Lung (tissue), 17 donors: ENCODE measurements at places on chromosomes 4 and X. TPM values are rescaled to one million over a fixed set of nuclear protein-coding genes. Genes with fewer than 3 reads are reported as not detected.
A peak's percentile ranks its signal among the peaks of the same experiment; 100 is the strongest.

UCP1 gene
- 0.34 TPM for total RNA-seq

SLC6A14 gene
- total RNA-seq = 38.0 TPM

BEND2 gene
- total RNA-seq = not detected

PDGFRA gene
- total RNA-seq = 151 TPM

EMD gene
- 66.9 TPM for total RNA-seq

BTK gene
- total RNA-seq = 15.5 TPM

STK32B gene
- 2.2 TPM for total RNA-seq

XAGE1B gene
- 1.5 TPM for total RNA-seq

- no peak overlapping the region for H3K27ac ChIP-seq
- DNase-seq = no peak
- no peaks in the 10 kb centered on the region for H3K36me3 ChIP-seq
- H3K4me1 ChIP-seq = no peaks in the 10 kb centered on the region
- no peak overlapping the region for H3K4me3 ChIP-seq
Observed at GRCh38 chr4:128951316-128951715, 141.8 kb downstream of the JADE1 start.

GRCh38 chrX:4690521-4690920, 977.1 kb upstream of the PRKX start:
- H3K27me3 ChIP-seq = no peaks in the 10 kb centered on the region
- H3K27ac ChIP-seq = no peak overlapping the region
- no peak overlapping the region for H3K4me3 ChIP-seq
- DNase-seq = no peak
- H3K36me3 ChIP-seq = no peaks in the 10 kb centered on the region

DNA sequence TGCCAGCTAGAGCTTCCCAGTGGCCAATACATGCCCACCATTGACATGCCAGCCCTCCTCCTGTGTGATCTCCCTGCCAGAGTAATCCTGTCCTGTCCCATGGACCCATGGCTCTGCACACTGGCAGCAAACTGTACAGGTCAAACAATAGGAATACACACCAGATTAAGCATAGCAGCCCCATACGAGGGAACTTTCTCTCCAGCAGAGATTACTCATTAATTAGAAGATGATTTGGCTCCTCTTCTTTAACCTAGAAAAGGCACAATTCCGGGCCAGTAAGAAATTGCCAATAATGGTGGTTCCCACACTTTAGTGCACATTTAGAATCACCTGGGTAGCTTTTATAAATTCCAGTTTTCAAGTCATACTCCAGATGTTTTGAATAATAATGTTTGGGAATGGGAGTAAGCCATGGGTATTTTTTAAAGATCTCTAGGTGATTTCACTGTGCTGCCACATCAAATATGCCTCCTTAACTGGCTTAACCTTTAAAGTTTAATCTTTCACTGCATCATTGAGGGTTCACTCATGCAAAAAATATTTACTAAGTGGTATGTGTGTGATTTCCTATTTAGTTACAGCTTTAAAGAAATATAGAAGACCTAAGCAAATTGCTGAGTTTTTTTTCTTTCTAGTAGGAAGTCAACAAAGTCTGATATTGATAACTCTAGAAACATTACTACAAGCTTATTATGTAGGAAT, 277.6 kb upstream of the NWD2 start:
- no peak overlapping the region for H3K27ac ChIP-seq
- H3K36me3 ChIP-seq = no peaks in the 10 kb centered on the region
- H3K27me3 ChIP-seq = no peaks in the 10 kb centered on the region
- H3K4me3 ChIP-seq = no peak overlapping the region

- H3K4me3 ChIP-seq = no peak overlapping the region
- no peak for DNase-seq
- peaks cover 4% of the 10 kb centered on the region for H3K4me1 ChIP-seq
Observed at GRCh38 chr4:3221184-3221494, 27.8 kb upstream of the MSANTD1 start.

DNA sequence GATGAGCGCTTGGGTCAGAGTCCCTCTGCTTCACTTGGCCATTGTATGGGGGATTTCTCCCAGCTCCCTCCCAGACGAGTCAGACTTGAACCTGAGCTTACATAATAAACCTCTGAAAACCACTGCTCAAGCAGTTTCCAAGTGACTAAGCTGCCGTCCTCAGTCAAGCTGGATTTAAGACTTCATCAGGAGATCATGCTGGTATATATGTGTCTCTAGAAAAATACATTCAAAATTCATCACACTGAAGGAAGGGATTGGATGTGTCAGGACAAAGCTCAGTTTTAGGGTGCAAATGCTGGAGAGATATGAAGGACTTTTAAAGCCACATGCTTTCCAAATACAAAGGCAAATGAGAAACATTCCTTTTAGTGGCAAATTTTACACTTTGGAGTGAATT, 114.3 kb downstream of the QDPR start:
- no peak for DNase-seq
- no peaks in the 10 kb centered on the region for H3K4me1 ChIP-seq
- H3K36me3 ChIP-seq = no peaks in the 10 kb centered on the region
- H3K4me3 ChIP-seq = no peak overlapping the region

- H3K4me1 ChIP-seq = no peaks in the 10 kb centered on the region
- no peak overlapping the region for H3K4me3 ChIP-seq
- no peak overlapping the region for H3K27ac ChIP-seq
- no peaks in the 10 kb centered on the region for H3K27me3 ChIP-seq
- no peak for DNase-seq
- no peaks in the 10 kb centered on the region for H3K36me3 ChIP-seq
Observed at GRCh38 chrX:46228389-46228788, 316.8 kb downstream of the ZNF674 start.

GRCh38 chr4:21625447-21625846, 323.1 kb downstream of the KCNIP4 start:
- H3K4me3 ChIP-seq = no peak overlapping the region
- H3K27me3 ChIP-seq = no peaks in the 10 kb centered on the region
- H3K4me1 ChIP-seq = no peaks in the 10 kb centered on the region
- H3K36me3 ChIP-seq = no peaks in the 10 kb centered on the region
- no peak overlapping the region for H3K27ac ChIP-seq

GRCh38 chr4:140065393-140065792, 88.6 kb downstream of the MAML3 start:
- DNase-seq = no peak
- no peak overlapping the region for H3K4me3 ChIP-seq

DNA sequence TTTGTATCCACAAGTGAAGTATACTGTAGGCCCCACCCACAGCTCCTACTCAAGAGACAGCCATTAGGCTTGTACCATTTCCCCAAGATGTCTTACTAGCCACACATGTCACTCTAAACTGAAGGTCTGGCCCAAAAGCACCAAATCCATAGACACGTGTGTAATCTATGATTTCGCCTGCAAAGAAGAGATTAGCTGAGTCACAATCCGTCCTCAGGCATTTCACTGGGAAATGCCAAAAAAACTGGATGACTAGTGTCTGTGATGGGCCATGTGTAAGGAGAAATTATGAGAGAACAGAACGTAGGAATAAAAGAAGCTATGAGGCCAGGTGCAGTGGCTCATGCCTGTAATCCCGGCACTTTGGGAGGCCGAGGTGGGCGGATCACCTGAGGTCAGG, 21.9 kb upstream of the RP2 start:
- no peak overlapping the region for H3K4me3 ChIP-seq
- H3K36me3 ChIP-seq = no peaks in the 10 kb centered on the region
- no peaks in the 10 kb centered on the region for H3K4me1 ChIP-seq

DNA sequence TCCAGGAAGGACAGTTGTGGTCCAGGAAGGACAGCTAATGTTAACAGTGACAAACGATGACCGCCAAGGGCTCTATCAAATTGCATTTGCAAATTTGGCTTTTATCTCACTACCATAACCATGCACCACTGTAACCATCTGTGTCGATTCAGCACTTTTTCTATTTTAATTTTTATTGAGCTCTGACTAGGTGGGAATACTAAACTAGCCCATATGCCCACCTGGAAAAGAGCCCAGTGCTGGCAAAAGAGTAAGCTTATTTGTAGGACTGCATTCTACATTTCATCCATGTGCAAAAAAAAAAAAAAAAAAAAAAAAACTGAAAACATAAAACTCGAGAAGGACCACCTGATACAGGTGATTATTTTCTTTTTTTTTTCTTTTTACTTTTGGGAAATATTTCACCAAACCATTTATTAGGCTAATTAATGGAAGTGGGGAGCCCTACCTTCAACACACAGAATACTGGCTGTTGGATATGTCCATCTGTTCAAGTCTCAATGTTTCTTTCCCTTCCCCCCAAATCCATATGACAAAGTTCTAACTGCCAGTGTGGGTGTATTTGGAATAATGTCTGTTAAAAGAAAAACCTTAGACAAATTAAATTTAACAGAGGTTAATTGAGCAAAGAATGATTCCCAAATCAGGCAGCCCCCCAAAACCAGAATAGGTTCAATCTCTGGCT, 99.5 kb upstream of the MXRA5 start:
- H3K4me1 ChIP-seq = no peaks in the 10 kb centered on the region
- DNase-seq = no peak
- no peak overlapping the region for H3K27ac ChIP-seq
- no peaks in the 10 kb centered on the region for H3K36me3 ChIP-seq
- no peak overlapping the region for H3K4me3 ChIP-seq

- H3K27ac ChIP-seq = no peak overlapping the region
- H3K36me3 ChIP-seq = no peaks in the 10 kb centered on the region
- no peak for DNase-seq
Observed at GRCh38 chrX:70960730-70961129, 29.8 kb upstream of the SLC7A3 start.

DNA sequence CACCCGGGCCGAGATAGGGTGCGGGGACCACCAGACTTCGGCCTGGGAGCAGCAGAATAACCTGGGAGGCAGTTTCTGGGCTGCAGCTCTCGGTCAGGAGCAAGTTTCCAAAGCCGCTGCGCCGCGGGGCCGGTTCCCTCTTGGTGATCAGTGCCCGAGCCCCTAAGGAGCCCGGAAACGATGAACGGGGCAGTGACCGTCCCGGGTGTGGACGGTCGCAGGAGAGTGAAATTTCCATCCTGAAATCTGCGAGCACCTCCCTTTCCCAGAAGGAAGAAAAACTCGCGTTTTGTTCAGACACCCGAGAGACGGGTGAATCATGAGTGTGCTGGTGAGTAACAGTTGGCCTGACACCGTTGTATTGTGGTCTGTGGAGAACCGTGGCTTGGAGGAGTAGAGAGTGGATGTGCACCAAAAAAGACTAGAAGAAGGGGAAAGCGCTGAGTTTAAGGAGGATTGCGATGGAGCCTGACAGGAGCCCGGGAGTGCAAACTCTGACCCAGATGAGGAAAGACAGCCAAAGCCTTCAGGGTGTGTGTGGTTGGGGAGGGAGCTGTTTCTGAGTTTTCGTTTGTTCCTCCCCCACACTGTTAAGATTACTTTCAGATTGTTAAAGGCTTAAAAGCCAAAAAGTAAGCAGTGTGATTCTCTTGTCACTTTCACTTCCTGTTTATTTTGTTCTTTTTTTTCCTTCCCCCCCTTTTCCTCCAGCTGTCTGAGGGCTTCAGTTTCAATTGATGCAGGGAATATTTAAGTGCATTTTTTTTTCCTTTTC, 828 bp downstream of the MCUB start:
- H3K4me1 ChIP-seq = peaks cover 1% of the 10 kb centered on the region
- H3K36me3 ChIP-seq = no peaks in the 10 kb centered on the region
- H3K27me3 ChIP-seq = no peaks in the 10 kb centered on the region
- peak overlapping the region; percentile 79 for H3K27ac ChIP-seq
- peak; percentile 37 for DNase-seq

DNA sequence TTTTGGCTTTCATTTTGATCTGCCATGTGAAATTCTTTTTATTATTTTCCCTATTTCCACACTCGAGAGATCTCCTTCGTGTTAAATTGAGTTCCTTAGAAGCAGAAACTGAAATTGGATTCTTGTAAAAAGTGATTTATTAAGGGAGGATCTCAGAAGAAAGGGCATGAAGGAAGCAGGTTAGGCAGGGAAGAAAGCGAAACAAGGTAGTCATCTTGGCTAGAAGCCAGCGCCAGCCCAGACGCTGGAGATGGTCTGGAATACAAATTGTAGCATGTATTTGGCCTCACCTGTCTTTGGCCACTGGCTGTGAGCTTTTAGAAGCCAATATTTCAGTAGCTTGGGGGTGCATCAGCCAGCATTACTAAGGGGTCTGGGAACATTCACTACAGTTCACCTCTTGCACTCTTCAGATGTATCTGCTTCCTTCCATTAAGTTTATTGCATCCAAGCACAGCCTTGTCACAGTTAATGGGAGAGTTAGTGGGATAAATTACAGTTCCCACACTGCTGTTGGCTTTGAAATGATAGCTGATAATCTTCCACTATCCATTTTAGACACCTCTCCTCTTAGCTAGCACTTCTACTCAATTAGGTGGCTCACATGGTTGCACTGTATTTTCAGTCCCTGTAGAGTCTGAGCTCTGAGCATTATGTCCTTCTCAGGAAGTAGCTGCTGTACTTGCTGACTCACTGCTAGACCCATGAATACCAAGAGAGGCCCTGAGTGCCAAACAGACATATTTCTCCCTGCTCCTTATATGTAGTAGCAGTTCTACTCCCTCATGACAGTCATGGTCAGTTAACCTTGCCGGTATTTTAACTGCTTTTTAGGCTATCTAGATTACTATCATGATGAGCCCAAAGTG, 14.6 kb downstream of the GRXCR1 start:
- H3K4me3 ChIP-seq = no peak overlapping the region
- H3K36me3 ChIP-seq = no peaks in the 10 kb centered on the region
- H3K27ac ChIP-seq = no peak overlapping the region
- H3K4me1 ChIP-seq = no peaks in the 10 kb centered on the region
- no peak for DNase-seq

- H3K4me3 ChIP-seq = peak overlapping the region; percentile 69
- peaks cover 2% of the 10 kb centered on the region for H3K36me3 ChIP-seq
- peak overlapping the region; percentile 66 for H3K27ac ChIP-seq
- H3K27me3 ChIP-seq = no peaks in the 10 kb centered on the region
Observed at GRCh38 chr4:165328101-165328425, 594 bp downstream of the MSMO1 start.

GRCh38 chrX:64291123-64291522, 60.7 kb upstream of the ASB12 start:
- H3K4me3 ChIP-seq = no peak overlapping the region
- no peak for DNase-seq
- H3K27me3 ChIP-seq = no peaks in the 10 kb centered on the region
- no peak overlapping the region for H3K27ac ChIP-seq
- no peaks in the 10 kb centered on the region for H3K4me1 ChIP-seq

GRCh38 chr4:89268679-89269078, 38.9 kb downstream of the GPRIN3 start:
- no peak for DNase-seq
- no peaks in the 10 kb centered on the region for H3K27me3 ChIP-seq
- no peaks in the 10 kb centered on the region for H3K36me3 ChIP-seq

DNA sequence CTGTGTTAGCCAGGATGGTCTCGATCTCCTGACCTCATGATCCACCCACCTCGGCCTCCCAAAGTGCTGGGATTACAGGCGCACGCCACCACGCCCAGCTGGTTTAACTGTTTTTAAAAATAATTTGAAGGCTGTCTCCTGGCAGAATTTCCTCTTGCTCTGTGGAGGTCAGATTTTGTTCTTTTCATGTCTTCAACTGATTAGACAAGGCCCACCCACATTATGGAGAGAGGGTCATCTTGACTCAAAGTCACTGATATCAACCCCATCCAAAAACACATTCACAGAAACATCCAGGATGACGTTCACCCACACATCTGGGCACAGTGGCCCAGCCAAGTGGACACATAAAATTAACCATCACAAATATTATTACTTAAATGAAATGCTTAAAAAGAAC, 365.4 kb downstream of the DHRSX start:
- H3K27me3 ChIP-seq = no peaks in the 10 kb centered on the region
- H3K36me3 ChIP-seq = no peaks in the 10 kb centered on the region
- no peak for DNase-seq
- H3K4me3 ChIP-seq = no peak overlapping the region
- no peaks in the 10 kb centered on the region for H3K4me1 ChIP-seq
